ENCODE measurements at places on chromosomes 2 and 18.

GRCh38 chr2:196802401-196802800 is 2.9 kb upstream of the GTF3C3 start:
- DNase-seq = no peak

GRCh38 chr18:24075767-24076597 is 61.4 kb downstream of the TTC39C start:
- peak; percentile 39 for DNase-seq

GRCh38 chr18:7467708-7468466 is 99.2 kb upstream of the PTPRM start:
- DNase-seq = no peak

DNA sequence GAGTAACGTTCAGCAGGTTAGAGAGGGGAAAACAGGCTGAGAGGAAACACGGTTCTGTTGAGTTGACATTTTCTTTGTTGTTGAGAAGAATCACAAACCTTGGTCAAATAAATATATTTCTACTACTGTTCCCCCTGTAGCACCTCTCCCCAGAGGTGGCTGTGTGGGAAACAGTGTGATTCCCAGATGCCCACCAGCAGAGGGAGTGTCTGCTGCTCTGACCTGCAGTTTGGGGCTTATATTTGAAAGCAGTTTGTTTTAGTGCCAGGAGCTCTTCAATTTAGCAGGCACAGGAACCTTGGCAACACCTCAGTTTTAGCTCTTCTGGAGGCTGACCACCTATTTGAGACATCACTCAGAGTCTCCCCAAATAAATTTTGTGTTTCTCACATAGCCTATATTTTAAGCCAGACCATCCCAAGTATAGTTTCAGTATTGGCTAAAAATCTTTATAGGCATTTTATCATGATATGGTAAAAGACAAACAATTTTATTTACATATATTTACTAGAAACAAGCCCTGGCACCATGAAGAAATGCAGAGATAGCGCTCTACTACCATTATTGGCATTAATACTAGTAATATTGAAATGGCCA is 75.7 kb downstream of the PIK3C3 start:
- no peak for DNase-seq

- DNase-seq = no peak
Measured at GRCh38 chr2:105252271-105252670, 10.7 kb downstream of the GPR45 start.

- no peak for DNase-seq
Measured at GRCh38 chr2:164734196-164734595, 107.4 kb downstream of the COBLL1 start.

DNA sequence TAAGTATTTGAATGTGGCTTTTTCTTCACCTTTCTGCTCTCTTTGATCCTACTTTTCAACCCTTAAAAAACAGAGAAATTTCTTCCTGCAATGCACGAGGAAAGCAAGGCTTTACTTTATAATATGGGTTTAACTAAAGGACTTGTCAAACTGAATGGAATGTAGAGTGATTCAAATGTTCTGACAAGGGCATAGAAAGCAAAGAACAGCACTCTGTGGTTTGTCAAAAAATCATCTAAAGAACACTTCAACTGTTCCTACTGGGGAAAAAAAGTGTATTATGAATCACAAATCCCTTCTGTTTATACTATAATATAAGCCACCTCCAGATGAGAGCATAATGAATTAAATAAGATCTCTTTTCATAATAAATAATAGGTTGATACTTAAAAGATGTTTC is 45.0 kb upstream of the RIT2 start:
- DNase-seq = no peak
